HT-29 (cell line): ENCODE measurements at places on chromosomes 2 and 18.

- DNase-seq, result no peak
Measured at GRCh38 chr18:76618721-76619120, 123.7 kb upstream of the ZNF516 start.

DNA sequence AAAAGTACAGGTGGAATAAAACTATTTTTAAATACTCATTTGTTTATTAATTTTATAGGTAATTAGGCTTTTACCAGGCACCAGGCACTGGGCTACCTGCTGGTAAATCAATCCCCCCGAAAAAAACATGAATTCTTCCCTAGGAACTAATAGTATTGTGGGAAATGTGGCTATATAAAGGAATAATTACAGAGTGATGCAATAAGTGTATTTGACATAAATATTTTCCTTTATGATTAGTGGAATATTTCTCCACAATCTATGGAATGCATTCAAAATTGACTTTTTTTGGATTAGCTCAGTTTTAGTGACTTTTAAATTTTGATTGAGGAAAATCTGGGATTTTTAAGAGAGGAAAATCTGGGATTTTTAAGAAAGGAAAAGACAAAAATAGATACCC, 109.7 kb upstream of the BZW1 start:
- DNase-seq, result no peak

DNA sequence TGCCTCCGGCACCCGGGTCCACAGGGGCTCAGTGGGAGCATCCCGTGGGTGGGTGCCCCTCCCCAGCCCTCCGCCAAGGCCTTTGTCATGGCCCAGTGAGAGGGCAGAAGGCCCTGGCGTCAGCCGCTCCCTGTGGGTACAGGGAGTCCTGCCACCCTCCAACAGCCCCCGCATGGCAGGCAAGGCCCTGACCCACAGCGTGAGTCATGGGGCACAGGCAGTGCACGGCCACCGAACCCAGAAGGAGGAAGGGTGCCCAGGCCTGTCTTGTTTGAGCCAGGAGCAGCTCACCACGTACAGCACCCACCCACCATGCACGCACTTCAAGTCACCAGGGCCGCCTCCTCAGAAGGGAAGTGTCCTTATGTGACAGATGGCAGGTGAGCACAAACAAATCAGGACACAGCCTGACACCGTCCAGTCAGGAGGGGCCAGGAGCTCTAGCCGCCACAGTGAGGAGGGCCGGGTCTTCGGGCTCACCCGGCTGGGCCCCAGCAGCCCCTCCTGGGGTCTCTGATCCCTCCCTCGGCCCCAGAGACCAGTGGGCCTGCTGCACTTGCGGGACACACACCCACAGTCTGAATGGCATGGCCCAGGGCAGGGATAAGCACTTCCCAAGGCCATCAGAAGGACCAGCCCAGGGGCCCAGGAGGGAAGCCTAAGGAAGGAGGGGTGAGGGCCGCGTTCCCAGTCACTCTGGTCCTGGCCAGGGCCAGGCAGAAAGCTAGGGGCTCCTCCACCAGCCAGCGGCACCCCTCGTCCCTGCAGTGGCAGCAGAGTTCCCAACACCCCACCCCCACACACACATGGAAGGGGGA, 25.8 kb downstream of the BIN1 start:
- DNase-seq, result peak; percentile 52

DNA sequence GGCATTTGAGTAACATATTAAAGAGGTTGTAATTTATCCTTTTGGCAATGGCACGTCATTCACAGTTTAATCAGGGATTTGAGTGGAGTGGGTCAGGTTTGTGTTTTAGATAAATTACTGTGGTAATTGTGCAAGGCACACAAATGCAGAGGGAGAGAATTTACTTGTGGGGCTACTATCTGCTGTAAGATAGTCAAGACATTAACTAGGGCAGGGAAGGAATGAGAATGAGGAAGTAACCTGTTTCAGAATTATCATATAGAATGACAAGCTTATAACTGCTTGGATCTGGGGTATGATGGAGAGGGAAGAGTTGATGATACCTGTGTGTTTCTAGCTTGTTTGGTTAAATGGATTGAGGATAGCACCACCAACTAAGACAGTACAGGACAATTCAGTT, 58.9 kb upstream of the ZSWIM2 start:
- DNase-seq, result no peak

- DNase-seq, result no peak
Measured at GRCh38 chr2:1944986-1945385, 200.7 kb upstream of the PXDN start.

DNA sequence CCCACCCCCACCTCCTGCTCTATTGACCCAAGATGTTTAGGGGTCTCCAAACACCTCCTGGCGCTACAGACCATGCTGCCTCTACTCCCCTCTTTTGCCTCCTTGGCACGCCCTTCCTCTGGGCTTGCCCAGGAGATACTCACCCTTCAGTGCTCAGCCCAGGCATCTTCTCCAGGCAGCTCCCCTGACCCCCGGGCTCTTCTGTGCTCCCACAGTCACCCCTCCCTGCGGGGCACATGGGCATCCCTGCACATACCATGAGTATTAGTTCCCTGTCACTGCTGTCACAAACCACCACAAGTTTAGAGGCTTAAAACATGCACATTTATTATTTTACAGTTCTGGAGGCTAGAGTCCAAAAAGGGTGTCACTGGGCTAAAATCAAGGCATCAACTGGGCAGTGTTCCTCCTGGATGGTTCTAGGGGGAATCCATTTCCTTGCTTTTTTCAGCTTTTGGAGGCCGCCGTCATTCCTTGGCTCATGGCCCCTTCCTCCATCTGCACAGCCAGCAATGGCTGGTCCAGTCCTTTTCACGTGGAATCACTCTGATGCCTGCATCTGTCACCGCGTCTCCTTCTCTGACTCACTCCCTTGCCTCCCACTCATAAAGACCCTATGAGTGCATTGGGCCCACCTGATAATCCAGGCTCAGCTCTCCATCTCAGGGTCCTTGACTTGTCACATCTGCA, 230.4 kb upstream of the COPS8 start:
- DNase-seq, result no peak

DNA sequence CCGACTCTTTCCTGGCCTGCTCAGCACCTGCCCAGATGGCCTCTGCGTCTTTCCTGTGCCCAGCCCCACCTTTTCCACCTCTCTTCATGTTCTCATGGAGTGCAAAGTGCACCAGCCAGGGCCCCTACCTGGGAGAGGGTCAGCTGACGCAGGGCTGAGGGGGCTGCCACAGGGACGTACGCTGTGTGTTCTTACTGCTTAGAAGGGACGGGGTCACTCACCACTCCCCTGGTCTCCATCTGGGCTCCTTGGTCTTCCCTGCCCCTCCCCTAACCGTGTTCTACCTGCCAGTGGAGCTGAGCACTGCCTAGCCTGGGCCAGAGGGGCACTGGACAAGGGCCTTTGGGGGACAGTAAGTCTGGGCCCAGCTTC, 8.6 kb downstream of the ERFE start:
- DNase-seq, result no peak
